Smooth muscle cell of the coronary artery (primary cell): ENCODE measurements at places on chromosomes 5 and 9. TPM values are rescaled to one million over a fixed set of nuclear protein-coding genes. Genes with fewer than 3 reads are reported as not detected.

PAPPA gene
- 62.5 and 168 TPM in 2 replicates for total RNA-seq

PCDHB8 gene
- 0.23 and 0.35 TPM in 2 replicates for total RNA-seq

ABO gene
- total RNA-seq: not detected in 2 replicates

GGTA1 gene
- 0.12 and 0.15 TPM in 2 replicates for total RNA-seq

IL13 gene
- not detected in 2 replicates for total RNA-seq
